ENCODE measurements at places on chromosomes 4 and X.

- DNase-seq: no peak
Observed at GRCh38 chrX:24956828-24957227, 58.9 kb downstream of the ARX start.

DNA sequence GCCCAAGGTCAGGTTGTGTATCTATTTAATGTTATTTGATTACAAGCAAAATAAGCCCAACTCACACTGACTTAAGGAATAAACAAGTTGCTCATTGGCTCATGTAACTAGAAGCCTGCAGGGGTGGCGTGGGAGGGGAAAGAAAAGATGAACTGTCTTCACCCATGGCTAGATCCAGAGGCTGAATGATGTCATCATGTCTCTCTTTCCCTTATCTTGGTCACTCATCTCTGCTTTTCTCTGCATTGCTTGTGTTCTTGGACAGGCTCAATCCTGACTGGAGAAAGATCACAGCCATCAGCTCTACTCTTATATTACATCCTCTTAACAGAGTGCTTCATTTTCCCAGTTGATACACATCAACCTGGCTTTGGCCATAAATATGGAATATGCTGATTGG is 290.0 kb upstream of the DIAPH2 start:
- no peak for DNase-seq

DNA sequence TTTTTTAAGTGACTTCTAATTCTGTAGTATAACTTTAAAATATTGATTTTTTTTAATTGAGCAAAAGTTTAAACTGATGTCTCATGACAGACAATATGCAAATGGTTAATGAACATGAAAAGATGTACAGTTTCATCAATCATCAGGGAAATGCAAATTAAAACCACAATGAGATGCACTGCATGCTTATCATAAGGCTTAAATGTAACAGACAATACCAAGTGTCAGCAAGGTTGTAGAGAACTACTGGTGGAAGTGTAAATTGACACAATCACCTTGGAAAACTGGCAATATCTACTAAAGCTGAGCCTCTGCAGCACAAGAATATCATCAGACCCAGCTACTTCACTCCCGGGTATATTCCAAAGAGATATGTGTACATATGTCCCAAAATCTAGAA is 70.2 kb upstream of the DAPP1 start:
- DNase-seq: no peak

DNA sequence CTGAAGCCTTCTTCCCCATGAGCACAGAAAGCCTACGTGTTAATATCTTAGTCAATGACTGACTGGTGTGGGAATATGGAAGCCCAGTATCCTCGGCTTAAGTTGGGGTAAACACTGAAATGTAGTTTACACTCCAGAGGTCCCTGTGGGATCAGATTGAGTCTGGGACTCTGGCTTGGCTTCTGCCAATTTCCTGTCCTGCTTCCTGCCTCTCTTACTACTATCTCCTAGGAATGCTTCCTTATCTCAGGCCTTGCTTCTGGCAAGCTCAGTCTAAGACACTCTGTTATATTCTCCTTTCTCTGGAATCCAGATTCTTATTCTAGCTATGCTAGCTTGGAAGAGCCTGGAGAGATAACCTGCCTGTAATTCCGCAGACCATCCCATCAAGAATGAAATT is 174.0 kb upstream of the LDB2 start:
- peak; percentile 69 for DNase-seq

DNA sequence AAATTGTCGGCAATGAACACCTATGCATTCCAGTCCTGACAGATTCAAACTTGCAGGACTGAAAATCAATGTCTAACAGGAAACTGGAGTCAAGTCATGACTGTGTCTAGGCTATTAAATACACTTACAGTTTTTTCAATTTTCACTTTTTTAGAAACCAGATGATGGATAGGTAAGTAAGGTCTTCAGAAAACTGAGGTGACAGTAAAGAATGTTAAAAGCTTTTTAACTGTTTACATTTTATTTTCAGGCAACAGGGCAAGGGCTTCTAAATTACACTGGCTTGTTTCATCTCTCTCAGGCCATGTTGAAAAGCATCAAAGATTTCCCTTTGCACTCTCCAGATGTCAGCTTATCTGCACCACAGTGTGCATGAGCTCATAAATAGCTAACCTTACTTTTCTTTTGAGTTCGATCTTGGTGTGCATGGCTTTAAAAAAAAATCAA is 65.2 kb downstream of the SEC24D start:
- no peak for DNase-seq

- DNase-seq: peak; percentile 5
Observed at GRCh38 chrX:69538321-69538876, 34.3 kb downstream of the NALF2 start.

GRCh38 chr4:48333587-48333986 is 7.7 kb upstream of the SLAIN2 start:
- no peak for DNase-seq

DNA sequence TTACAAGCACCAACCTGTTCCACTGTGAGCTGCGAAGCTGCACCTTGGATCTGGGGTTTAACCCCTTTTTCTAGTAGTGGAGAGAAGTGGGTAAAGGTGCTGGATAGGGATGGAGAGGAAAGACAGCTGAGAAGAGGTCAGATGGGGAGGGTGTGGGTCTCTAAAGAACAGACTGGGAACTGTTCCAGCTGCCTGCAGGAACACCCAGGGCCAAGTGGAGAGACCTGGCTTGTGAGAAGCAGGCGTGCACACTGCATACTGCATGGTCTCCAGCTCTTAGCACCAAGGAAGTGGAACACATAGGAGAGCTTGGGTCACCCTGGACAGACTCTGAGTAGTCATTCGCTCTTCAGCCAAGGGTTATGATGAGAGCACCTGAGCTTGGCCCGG is 16.1 kb downstream of the BCOR start:
- no peak for DNase-seq

DNA sequence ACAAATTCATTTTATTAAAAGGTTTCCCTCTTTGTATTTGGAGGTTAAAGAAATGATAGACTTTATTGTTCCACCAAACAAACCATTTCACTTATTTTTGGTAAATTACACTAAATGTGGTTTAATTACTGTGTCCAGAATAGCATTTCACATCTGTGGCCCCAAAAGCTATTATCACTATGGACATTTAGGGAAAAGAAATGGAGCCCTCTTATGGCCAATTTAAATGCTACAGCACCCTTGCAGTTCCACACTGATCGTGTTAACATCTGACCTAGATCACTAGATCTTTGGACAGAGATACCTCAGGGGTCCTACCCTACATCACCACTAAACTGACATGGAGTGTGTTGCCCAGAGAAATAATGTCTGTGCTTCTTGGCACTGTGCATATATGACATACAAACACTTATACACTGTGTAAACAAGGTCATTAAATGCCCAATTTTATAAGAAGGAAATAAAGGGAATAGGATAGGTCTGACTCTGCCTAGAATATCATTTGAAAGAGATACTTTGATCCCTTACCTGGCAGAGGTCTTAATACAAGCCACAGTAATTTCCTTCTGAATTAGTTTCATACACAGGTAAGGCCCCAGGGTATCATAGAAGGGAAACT is 163.9 kb downstream of the KDR start:
- peak; percentile 4 for DNase-seq

DNA sequence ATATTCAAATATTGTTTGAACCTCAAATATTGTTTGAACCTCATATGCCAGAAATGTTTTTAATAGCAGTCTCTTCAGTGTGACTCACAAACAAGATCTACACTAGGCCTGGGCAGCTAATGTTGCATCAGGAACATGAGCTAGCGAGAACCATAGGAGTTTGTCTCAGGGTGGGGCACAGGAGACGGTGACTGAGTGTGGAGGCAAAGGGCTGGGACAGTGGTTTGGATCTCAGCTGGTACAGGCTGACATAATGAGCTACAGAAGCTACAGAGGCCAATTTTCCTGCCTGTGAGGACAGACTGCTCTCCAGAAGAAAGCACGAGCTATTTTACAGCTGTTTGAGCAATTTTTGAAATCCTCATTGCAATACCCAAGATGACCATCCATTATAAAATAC is 224.7 kb downstream of the CENPC start:
- no peak for DNase-seq

DNA sequence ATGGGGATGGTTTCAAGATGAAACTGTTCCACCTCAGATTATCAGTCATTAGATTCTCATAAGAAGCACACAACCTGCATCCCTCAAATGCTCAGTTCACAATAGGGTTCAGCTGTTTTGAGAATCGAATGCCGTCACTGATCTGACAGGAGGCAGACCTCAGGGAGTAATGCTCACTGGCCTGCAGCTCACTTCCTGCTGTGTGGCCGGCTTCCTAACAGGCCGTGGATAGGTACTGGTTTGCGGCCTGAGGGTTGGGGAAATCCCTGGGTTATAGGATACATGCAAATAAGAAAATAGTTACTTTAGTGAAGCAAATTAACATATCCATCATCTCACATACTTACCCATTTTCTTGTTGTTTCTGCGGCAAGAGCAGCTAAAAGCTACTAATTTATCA is 160.4 kb downstream of the MAD2L1 start:
- DNase-seq: no peak

GRCh38 chrX:17030092-17030491 is 83.6 kb downstream of the REPS2 start:
- DNase-seq: no peak
